ENCODE measurements at places on chromosomes 2 and 18.

DNA sequence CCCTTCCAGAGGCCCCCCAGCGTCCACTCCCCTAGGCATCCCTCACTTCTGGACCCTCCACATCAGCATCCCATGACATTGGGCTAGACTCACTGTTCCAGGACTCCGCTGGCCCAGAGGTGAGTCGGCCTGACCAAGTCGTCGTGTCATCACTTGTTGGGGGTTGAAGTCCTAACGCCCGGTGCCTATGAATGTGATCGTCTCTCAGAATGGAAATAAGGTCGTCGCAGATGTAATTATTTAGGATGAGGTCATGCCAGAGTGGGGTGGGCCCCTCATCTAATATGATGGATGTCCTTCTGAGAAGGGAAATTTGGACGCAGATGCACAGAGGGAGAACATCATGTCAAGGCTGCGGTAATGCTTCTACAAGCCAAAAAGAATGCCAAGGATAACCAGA, 142.7 kb downstream of the AGAP1 start:
- DNase-seq: no peak

DNA sequence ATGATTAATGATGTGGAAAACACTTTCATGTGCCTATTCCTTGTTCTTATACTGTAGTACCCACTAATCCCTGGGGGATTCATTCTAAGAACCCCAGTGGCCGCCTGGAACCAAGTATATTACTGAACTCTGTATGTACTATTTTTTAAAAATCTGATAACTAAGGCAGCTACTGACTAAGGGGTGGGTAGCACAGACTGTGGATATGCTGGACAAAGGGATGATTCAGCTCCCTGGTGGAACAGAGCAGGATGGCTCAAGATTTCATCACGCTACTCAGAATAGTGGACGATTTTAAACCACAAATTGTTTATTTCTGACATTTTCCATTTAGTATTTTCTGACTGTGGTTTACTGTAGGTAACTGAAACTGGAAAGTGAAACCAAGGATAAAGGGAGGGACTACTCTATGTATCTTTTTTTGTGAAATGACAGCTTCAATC, 41.8 kb upstream of the CDC42EP3 start:
- DNase-seq: no peak

- no peak for DNase-seq
Observed at GRCh38 chr2:86032861-86033595, 72.7 kb downstream of the POLR1A start.

DNA sequence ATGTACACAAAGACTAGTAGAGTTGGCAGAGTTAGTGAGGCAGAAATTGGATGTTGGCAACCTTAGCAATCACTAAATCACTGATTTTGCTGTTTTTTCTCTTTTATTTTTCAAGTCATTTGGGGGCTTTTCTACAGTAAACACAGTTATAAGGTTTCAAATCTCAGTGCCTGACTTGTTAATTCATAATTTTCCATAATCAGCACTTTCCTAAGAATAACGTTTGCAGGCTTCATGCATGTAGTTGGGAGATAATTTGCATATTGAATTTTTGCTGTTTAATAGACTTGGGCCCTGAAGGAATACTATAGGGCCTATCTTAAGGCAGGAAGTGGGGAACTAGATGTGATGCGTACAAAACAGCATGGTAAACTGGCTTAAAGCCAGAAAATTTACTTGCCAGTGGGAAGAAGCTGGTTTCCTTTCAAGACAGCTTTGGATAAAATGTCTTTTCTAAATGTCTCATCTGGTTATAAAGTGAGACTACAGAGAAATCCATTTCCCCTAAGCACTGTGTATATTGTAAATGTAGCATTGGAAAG, 127.2 kb upstream of the SMIM21 start:
- DNase-seq: no peak

DNA sequence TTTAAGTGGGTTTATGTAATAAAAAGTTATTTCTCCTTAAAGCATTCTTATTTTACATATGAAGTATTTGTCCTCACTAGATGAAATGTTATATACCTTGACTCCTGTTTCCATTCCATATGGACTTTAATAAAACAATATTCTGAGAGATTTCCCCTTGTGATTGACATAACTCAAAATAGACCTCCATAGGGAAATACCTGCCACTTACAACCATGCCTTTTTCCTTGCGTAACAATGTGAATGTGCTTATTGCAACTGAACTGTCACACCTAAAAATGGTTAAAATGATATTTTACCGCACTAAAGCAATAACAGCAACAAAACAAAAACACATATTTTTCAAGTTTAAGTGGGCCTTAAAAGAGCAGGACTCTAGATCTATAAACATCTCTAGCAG, 70.3 kb upstream of the TGIF1 start:
- no peak for DNase-seq

- no peak for DNase-seq
Observed at GRCh38 chr2:84870306-84870705, 10.6 kb downstream of the TRABD2A start.

- no peak for DNase-seq
Observed at GRCh38 chr18:10094655-10095054, 180.8 kb downstream of the VAPA start.

DNA sequence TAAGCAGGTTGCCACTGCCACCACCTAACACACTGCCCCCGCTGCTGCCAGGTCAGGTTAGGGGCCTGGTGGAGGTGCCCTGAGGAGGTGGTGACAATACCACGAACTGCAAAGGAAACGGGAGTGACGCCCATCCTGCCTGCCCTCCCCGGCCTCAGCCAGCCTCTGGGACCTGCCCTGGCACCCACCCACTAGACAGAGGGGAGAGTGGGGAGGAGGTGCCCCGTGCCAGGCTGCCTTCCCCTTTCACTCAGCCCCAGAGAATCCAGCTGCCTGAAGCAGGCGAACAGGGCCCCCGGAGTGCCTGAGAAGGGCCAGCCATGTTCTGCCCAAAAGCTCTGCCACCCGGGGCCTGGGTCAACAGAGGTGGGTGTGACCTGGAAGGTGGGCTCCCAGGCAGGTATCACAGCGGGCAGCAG, 44.5 kb upstream of the FOSL2 start:
- no peak for DNase-seq

- no peak for DNase-seq
Observed at GRCh38 chr2:60033325-60033724, 520.1 kb downstream of the BCL11A start.

DNA sequence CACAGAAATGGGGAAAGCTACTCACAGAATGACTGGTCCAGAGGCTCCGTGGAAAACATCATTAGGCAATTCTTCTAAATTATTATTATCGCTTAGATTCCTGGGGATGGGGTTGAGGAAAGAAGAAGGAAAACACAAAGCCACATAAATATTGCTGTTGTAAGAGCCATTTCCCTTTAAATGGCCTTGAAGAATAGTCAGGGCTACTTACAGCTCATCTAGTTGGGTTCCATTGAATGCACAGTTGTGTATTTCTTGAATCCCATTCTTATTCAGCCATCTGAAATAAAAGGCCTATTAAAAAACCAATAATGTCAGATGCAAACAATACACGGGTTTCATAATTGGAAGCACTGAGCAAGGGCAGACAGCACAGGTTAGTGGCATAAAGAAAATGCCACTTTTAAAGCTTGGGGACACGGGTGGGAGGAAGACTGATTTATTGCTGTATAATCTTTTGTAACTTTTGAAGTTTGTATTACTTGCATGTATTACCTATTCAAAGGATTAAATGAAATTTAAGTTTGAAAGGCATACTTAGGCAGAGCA, 171.4 kb downstream of the FSHR start:
- no peak for DNase-seq

DNA sequence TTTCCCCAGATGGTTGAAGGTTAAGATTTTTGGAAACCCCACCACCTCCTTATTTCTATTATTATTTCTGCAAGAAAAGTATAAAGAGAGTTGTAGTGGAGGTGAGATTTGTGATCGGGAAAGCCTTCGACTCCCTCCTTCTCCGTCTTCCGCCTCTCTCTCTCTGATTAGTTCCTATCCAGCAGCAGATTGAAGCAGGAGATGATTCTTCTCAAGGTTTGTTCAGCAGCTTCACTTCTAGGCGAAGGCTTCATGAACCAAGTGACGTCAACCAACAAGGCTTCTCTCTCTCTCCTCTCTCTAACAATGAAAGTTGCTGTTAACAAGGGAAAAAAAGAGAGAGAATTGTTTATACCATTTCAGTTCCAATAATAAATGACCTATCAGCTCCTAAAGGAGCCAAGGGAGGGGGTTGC, at the start of gene BAZ2B:
BAZ2B (minus strand) TSS at position 263 of the 416 bp plus-strand sequence. CDS start 137,829 bp downstream, outside the sequence.
- DNase-seq: no peak

GRCh38 chr2:15006667-15007066, 374.1 kb downstream of the LRATD1 start:
- DNase-seq: no peak

GRCh38 chr18:67117804-67118203, 398.7 kb downstream of the DSEL start:
- DNase-seq: no peak

- no peak for DNase-seq
Observed at GRCh38 chr2:168874368-168875054, 15.7 kb downstream of the SPC25 start.

DNA sequence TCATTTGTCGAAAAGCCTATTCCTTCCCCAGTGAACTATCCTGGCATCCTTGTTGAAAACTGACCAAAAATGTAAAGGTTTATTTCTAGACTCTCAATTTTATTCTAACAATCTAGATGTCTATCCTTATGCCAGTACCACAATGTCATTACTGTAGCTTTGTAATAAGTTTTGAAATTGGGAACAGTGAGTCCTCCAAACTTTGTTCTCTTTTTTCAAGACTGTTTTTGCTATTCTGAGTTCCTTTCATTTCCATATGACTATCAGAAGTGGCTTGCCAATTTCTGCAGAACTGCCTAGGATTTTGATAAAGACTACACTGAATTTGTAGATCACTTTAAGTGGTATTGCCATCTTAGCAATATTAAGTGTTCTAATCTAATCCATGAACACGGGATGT, 9.7 kb downstream of the STARD7 start:
- no peak for DNase-seq

- DNase-seq: no peak
Observed at GRCh38 chr2:189555232-189555631, 25.4 kb downstream of the SLC40A1 start.

- DNase-seq: peak; percentile 44
Observed at GRCh38 chr2:161238560-161239325, 69.5 kb upstream of the PSMD14 start.

- no peak for DNase-seq
Observed at GRCh38 chr18:28109781-28110560, 67.0 kb downstream of the CDH2 start.

- DNase-seq: no peak
Observed at GRCh38 chr2:196316050-196316430, 144.7 kb upstream of the STK17B start.

DNA sequence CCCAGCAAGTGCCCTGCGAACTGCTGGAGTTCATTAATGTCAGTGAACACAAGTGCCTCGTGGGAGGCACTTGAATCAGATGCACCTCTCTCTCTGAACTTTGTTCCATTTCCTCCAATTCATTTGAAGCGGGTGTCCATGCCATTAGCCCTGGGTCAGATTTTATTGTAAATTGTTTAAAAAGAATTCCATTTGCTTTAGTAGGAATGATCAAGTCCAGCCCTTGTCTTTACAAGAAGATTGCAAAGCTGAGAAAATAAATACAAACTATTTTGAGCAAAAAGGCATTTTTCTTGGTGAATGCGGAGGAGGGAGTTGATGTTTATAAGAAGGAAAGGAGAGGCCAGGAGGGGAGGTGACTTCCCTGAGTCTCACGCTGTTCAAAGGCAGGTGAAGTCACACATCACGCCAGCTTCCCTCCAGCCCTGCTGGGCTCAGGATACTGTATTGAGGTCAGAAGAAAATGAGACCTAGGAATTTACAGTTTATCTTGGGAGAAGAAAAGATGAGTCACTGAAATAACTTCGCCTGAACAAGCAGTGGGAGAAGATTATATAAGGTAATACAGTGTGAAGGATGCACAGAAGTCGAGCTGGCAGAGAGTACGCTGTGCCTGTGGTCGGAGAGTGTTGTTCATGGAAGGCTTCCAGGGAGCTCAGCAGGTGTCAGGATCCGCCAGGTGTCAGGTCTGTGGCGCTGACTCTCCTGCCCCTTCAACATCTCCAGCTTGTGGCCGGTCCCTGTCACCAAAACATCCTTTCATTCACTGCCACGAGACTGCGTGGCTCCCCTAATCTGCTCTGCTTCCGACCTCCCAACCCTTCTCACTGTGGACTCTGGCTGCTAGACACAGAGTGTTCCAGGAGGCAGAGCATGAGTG, 36.5 kb downstream of the EFR3B start:
- no peak for DNase-seq

DNA sequence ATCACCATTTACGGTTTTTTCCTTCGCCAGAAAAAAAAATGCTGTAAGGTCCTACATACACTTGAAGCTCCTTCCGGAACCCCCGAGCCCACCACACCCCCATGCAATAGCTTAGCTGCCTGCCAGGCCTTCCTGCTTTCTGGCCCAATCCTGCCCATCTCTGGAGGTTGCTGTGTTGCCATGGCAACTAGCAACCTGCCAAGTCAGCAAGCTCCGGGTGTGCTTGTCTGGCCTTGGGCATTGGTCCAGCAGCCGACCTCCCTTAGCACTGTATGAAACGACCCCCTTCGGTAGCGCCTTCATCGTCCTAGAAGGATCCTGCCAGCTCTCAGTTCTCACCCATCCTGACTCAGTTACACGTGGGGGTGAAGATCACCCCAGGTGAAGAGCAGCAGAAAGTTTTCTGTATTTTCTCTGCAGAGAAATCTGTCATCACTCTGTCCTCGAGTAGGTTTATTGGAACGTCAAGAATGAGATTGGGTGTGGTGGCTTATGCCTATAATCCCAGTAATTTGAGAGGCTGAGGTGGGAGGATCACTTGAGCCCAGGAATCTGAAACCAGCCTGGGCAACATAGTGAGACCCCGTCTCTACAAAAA, 47.4 kb upstream of the MTCL1 start:
- no peak for DNase-seq

DNA sequence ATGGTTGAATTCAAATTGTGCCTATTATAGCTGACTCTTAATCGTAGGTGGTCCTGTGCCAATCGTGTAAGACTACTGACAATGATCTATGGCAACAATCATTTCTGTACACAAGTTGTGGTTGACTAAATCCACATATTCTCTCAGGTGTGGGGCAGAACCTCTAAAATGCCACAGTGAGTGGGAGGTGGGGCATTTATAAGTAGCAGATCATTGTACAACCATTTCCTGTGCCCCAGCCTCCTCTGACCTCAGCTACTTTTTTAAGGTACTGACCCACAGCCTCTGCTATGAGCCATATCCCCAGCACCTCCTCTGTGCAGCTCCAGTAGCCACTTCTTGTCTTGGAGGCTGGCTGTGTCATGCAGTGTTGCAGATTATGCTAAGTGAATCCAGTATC, 48.6 kb upstream of the RAPH1 start:
- DNase-seq: no peak
